ENCODE measurements at places on chromosomes 6 and 20.

DNA sequence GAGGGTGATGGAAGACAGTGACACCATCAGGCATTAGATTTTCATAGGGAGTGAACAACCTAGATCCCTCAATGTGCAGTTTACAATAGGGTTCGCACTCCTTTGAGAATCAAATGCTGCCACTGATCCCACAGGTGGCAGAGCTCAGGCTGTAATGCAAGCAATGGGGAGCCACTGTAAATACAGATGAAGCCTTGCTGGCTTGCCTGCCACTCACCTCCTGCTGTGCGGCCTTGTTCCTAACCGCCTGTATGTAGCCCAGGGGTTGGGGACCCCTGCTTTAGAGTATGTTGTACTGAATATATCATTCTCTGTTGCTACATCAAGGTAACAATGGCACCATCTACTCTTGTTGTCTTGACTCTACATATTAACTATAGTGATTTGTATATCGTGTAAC lies 37.1 kb downstream of the TPD52L1 start:
- no peak for DNase-seq

- DNase-seq, result peak; percentile 38
Observed at GRCh38 chr6:24933868-24934401, 1.8 kb downstream of the RIPOR2 start.

DNA sequence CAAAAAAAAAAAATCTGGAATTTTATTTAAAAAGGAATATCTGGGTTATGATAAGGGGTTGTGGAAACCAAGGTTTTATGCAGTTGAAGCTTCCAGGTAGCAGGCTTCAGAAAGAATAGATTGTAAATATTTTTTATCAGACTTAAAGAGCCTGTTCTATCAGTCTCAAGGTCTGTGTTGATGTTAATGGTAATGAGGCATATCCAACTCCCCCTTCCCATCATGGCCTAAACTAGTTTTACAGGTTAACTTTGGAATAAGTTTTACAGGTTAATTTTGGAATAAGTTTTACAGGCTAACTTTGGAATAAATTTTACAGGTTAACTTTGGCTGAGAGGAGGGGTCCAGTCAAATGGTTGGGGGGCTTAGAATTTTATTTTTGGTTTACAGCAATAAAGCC lies 92.4 kb downstream of the CD24 start:
- DNase-seq, result no peak

DNA sequence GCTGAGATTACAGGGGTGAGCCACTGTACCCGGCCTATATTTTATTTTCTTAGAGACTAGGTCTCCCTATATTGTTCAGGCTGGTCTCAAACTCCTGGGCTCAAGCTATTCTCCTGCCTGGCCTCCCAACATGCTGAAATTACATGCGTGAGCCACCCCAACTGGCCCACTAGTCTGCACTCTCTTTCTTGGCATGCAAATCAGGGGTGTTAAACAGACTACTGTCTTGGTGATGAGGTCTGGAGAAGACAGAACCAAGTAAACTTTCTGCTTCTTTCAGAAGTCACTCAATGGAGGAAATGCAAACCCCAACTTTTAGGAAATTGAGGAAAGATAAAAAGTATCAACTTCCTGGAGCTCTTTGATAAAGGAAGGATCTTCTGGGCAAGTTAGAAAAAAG lies 8.0 kb upstream of the TUBB2B start:
- no peak for DNase-seq

- no peak for DNase-seq
Observed at GRCh38 chr6:40713002-40713719, 126.0 kb upstream of the LRFN2 start.

- no peak for DNase-seq
Observed at GRCh38 chr20:33648396-33649004, 13.6 kb upstream of the C20orf144 start.

- DNase-seq, result no peak
Observed at GRCh38 chr20:52461582-52461981, 270.0 kb upstream of the ZFP64 start.

DNA sequence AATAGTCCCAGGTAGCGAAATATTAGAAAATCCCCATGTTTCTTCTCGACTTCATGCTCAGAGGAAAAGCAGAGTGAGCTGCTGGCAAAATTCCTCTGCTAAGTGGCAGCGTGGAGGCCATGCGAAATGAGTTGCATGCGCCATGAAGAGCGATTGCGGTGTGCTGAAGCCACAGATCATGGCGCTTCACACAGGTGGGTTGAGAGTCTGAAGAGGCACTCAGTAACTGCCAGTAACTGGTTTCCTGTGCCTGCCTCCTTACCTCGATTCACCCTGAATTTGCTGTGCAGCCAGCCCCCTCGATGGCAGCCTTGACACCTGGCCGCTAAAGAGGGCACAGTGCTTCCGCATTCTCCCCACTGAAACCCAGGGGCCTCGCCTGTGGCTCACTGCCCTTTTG lies 301.5 kb downstream of the NRN1 start:
- no peak for DNase-seq

GRCh38 chr6:104705095-104705707 lies 154.5 kb downstream of the HACE1 start:
- DNase-seq, result peak; percentile 29

DNA sequence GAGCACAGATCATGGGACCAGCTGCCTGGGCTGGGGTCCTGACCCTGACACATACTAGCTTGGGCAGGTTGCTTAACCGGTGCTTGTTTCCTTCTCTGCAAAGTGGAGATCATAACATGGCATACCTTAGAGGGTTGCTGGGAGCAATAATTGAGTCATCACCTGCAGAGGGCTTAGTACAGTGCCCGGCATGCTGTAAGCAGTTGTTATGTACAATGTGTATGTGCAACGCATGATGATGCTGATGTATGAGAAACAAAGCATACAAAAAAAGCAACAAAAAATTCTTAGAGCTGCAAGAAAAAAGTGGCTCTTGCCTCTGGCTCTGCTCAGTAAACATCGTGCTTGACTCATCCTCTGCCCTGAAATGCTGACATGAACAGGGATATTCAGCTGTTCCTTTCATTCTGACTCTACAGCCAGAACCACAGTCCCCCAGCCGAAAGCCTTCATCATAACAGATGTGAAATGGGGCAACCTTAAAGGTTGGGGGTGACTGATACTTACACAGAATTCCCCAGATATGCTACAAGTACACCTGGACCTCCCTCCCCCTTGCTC lies 91.7 kb downstream of the CLIC5 start:
- peak; percentile 53 for DNase-seq

DNA sequence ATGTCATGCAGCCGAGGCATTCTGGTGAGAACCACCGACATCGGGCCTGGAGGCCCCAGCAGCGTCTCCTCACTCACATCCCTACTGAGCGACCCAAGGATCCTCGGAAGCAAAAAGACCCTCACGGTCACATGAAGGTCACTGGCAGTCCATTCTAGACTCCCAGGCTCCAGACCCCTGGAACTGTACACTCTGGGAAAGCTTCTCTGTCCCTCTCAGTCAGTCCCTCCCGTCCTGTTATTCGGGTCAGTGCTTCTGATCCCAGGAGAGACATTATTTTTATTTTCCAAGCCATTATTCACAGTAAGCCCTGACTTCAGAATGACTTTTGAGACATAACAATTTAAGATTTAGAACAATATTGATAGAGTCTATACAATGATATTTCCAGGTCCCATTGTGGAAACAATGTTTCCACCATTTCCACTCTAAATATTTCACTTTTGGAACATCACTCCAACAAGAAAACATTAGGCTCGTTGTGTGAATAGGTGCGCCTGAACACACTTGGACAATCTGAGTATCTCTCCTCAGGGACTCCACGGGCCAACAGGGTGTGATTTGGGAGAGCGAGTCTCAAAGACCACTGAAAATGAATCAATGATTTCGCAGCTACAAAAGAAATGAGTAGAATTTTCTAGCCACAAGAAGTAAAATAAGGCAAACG lies 199.7 kb downstream of the SOD2 start:
- no peak for DNase-seq

GRCh38 chr6:68069921-68070710 lies 565.0 kb upstream of the ADGRB3 start:
- no peak for DNase-seq

GRCh38 chr6:110328259-110328658 lies 29.9 kb downstream of the METTL24 start:
- no peak for DNase-seq

DNA sequence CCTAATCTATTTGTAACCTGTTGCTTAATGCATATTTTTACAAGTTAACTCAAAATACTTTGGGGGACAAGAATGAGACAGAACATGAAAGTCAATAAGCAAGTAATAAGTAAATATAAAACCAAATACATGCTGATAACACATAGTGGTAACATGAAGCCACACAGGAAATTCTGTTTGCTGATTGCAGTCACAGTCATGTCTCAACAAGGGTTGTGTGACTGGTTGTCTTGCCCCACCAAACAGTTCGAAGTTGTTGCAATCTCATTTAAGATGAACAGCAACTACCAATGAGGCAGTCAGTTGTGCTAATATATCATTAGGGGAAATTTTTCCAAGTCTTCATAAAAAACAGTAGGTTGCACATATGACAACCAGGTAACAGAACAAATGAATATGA lies 14.5 kb downstream of the CD24 start:
- no peak for DNase-seq

GRCh38 chr6:24339932-24340331 lies 17.9 kb downstream of the DCDC2 start:
- DNase-seq, result no peak

DNA sequence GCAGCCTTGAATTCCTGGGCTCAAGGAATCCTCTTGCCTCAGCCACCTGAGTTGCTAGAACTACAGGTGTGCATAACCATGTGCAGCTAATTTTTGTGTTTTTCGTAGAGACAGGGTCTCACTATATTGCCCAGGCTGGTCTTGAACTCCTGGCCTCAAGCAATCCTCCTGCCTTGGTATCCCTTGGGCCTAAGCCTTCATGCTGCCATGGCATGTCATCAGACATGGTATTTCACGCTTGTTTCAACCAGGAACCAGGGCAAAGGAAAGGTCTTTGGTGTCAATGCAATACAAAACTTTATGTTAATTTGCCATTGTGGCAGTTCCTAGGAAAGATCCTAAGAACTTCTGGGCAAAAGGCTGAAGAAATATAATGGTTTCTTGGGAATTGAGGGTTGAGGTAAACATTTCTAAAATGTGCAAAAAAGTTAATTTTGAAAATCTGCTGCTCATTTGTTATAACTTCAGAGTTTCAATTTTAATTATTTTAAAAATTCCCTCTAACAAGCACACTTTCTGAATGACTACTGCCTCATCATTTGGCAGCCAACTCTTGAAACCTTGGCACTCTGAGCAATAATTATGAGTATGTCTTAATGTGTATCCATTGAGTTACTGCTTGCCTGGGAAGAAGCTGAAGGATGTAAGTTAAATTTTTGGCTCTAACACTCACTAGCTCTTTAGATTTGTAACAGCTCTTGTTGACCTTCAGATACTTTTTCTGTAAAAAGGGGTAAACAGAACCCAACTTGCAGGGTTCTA lies 154.1 kb downstream of the GJA10 start:
- DNase-seq, result no peak

DNA sequence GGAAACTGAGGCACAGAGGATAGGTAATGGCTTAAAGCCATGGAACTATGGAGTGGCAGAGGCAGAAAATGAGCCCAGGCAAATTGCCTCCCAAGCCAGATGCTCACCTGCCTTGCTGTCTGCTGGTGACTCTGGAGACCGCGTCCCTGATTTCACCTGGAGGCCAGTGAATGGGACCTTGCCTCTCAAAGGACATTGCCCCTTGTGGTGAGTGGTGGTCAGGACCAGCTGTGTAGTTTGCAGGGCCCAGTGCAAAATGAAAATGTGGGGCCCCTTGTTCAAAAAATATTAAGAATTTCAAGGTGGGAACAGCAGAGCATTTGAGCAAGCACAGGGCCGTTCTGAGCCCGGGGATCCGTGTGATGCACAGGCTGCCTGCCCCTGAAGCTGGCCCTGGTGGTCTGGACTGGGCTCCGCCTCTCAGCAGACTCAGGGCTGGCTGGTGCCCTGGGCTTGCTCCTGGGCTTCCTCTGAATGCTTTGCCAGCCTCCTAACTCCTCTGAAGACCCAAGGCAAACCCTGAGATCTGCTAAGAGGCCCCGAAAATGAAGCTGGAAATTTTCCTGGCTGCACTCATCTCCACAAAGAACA lies 19.8 kb upstream of the KCNG1 start:
- no peak for DNase-seq

DNA sequence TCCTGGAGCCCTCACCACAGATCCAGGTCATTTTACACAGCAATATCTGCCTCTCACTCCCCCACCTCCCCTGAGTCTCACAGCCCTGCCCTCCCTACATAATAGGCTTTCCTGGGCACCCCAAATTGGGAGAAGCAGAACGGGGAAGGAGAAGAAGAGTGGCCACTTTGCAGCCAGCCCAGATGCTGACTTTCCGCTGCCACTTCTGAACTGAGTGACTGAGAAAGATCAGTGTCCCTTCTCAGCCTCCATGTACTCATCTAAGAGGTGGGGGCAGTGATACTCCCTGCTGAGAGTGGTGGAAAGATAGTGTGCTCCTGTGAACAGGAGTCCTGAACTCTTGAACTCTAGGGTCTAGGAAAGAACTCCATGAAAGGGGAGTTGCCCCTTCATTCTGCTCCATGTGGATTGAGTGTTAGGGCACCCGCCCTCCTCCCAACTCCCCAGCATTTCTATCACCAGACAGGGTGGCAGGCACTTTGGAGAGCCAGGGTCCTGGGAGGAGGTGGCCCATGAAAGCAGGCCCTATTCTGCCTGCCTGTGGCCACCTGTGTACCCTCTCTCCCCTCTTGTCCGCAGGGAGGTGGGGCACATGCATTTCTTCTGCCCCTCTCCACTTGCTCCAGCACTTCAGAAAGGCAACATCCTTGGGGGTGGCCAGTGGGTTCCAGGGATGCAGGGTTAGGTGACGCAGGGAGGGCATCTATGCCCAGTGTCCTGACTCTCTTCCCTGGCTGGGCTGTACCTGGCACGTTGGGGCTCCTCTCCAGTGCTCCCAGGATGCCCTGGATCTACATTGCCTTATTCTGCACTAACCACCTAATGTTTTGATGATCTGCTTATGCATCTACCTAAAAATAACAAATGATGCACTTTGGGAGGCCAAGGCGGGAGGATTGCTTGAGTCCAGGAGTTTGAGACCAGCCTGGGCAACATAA lies 38.3 kb upstream of the MRPS18A start:
- DNase-seq, result no peak

GRCh38 chr20:50855498-50856474 lies 60.9 kb downstream of the BCAS4 start:
- DNase-seq, result peak; percentile 79

DNA sequence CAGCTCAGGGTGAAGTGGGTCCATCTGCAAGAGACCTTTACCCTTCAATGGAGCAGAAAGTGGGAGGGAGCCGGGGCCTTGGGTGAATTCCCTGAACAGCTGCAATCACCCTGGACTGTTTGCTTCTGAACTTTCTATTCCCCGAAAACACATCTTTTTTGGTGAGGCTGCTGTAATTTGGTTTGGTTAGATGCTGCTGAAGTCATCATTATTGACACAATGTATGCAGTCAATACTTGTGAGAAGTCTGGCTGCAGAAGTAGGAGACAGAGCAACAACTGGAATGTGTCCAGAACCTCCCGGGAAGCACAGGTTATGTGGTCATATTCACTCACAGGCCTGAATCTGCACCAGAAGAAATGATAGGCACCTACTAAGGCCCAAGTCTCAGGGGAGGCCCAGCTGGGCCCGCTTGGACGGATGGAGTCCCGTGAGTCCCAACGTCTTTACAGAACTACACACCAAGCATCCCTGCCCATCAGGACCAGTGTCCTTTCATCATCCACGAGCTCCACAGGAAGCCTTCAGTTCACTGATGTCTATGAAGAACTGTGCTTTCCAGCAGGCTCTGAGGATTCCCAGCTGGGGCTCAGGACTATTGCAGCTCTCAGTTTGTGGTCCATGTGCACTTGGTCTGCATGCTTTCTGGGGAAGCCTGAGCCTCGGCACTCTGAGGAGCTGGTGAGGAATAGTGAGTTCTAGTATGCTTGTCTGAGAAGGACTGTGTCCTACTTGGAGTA lies 177.6 kb downstream of the THBS2 start:
- DNase-seq, result no peak

GRCh38 chr6:14211562-14211942 lies 94.0 kb downstream of the CD83 start:
- no peak for DNase-seq
